H1 (cell line): ENCODE measurements at places on chromosomes 12 and 14.
A peak's percentile ranks its signal among the peaks of the same experiment; 100 is the strongest.

DNA sequence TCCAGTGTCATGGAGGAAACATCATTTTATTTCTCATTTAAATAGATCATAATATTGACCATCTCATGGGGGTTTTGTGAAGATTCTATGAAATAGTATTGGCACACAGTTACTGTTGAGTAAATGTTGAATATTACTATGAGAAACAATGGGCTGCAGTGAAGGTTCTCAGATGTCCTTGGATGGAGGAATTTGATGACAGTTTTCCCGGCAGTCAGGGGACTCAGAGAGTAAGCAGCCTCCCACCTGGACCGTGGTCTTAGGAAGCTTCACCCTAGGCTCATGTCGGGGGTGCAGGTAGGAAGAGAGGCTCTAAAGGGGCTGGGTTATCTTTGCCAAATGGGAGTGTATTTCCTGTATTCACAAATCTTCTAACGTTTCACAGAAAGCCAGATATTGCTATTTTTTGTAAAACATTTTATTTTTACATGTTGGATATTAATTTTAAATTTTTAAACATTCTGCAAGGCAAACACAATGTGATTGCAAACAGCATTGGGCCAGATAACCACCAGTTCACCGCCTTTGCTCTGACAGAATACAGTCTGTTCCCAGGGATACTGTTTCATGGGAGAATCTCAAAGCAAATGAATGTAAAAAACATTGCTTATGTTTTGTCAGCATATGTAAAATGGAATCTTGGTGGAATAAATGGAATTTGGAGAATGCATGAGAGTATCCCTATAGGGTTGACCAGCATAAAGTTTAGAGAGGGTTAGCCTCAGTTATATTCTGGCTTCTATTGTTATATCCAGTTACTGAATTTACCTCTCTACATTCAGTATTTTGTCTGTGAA, 380.8 kb upstream of the TMEM132C start:
- DNase-seq, result no peak
- no peaks in the 10 kb centered on the region for H3K27me3 ChIP-seq
- no peaks in the 10 kb centered on the region; the same call in 1 of the 2 replicates for H3K4me1 ChIP-seq
- H3K36me3 ChIP-seq, result no peaks in the 10 kb centered on the region

GRCh38 chr12:132665794-132666193, 21.3 kb downstream of the POLE start:
- peaks cover 79% of the 10 kb centered on the region for H3K36me3 ChIP-seq
- no peaks in the 10 kb centered on the region for H3K4me1 ChIP-seq
- no peak overlapping the region for H3K4me3 ChIP-seq
- H3K27me3 ChIP-seq, result no peaks in the 10 kb centered on the region
- no peak for DNase-seq

DNA sequence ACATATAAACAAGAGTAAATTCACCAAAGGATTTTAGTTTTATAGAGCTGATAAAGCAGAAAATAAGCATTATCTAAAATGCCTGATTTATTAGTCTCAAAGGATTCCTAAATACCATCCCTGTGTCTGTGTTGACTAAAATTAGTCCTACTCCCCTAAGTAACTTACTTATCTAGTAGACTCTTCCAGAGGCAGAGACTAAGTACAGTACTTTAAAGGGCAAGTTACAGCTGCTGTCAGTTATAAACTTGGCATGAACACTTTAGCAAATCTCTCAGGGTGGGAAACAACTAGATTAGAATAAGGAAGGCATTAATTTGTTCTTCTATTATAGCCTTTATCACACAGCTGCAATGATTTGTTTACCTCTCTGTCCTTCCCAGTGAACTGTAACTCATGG, 46.0 kb downstream of the ATP2B1 start:
- H3K4me1 ChIP-seq, result peaks cover 5% of the 10 kb centered on the region; the same call in 1 of the 2 replicates
- no peak for DNase-seq
- H3K36me3 ChIP-seq, result no peaks in the 10 kb centered on the region
- no peaks in the 10 kb centered on the region for H3K27me3 ChIP-seq
- H3K27ac ChIP-seq, result no peak overlapping the region

DNA sequence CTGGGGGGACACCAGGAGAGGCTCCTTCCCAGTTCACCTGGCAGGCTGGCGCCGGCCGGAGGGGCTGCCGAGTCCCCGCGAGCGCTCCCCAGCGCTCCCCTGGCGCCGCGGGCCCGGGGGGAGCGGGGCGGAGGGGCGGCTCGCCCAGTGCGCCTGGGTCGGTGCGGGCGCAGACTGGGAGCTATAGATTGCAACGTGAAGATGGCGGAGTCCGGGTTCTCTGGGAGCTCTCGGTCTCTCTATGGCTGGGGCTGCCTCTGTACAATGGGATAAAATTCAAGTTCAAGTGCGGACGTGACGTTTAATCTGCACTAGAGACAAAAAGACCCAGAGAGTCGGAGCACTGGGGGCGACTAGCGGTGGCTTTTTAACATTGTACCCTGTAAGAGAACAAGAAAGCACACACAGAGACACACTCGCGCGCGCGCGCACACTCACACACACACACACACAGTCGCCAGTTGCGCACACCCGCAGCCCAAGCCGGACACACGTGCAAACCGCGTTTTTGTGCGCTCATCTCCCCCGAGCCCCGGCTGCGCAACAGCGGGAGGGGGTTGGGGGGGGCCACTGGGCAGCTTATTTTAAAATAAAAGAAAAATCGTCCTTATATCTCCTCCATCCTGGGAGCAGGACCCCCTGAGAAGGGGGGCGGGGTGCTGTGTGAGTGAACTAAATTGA, at the start of gene BCL11B:
BCL11B (minus strand) TSS at position 247 of the 681 bp plus-strand sequence. CDS start 979 bp downstream, outside the sequence.
- H3K4me3 ChIP-seq, result peak within 1 kb of the TSS; percentile 76
- no peak within 1 kb of the TSS for H3K27ac ChIP-seq
- peaks cover 16% of the 10 kb centered on the region for H3K4me1 ChIP-seq
- no peaks in the 10 kb centered on the region for H3K27me3 ChIP-seq
- DNase-seq, result peak; percentile 84
- H3K36me3 ChIP-seq, result no peaks in the 10 kb centered on the region

- H3K36me3 ChIP-seq, result no peaks in the 10 kb centered on the region
- no peaks in the 10 kb centered on the region for H3K27me3 ChIP-seq
- no peak overlapping the region for H3K27ac ChIP-seq
- no peak overlapping the region for H3K4me3 ChIP-seq
- no peak for DNase-seq
- no peaks in the 10 kb centered on the region for H3K4me1 ChIP-seq
These were observed 61.3 kb upstream of the MDM1 start for GRCh38 chr12:68393417-68393816.

DNA sequence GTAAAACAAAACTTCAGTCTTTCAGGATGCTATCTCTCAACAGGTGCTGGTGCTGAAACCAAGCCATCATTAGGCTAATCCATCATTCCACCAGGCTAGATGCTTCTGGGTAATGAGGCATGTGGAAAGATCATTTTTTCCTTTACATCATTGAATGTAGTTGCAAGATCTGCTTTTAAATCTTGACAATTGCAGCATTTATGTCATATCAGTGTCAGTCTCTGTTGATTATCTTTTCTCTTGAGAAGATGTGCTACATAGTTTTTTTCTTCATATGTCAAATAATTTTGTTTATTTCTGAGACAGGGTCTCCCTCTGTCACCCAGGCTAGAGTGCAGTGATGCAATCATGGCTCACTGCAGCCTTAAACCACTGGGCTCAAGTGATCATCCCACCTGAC, 16.2 kb upstream of the EXD2 start:
- no peaks in the 10 kb centered on the region for H3K4me1 ChIP-seq
- no peaks in the 10 kb centered on the region for H3K36me3 ChIP-seq
- H3K4me3 ChIP-seq, result no peak overlapping the region
- DNase-seq, result no peak

DNA sequence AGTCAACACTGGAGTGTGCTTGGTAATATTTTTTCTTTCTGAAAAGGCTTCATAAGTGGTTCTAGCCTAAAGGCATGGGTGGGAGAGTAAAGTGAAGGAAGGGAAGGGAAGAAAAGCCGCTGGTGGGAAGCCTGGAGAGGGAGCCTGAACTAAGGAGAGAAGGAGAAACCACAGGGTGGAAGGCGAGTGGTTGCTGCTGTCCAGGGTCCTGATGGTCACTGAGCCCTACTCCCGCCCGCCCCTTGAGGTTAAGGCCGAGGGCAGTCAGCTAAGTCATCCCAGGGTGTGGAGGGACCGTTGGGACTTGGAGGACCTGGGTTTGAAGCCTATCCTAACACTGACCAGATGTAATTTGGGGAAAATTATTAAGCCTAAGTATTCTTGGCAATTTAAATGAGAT, 189.1 kb downstream of the PIWIL1 start:
- no peak overlapping the region for H3K4me3 ChIP-seq
- no peaks in the 10 kb centered on the region for H3K27me3 ChIP-seq
- peak; percentile 87 for DNase-seq

- H3K4me1 ChIP-seq, result no peaks in the 10 kb centered on the region
- H3K4me3 ChIP-seq, result peak within 1 kb of the TSS; percentile 64
- H3K27ac ChIP-seq, result no peak within 1 kb of the TSS
These were observed at the start of gene PLEK2 for GRCh38 chr14:67411820-67412421. TSS of gene PLEK2 (minus strand) at chr14:67412165. CDS start at chr14:67412059, 106 bp downstream.

DNA sequence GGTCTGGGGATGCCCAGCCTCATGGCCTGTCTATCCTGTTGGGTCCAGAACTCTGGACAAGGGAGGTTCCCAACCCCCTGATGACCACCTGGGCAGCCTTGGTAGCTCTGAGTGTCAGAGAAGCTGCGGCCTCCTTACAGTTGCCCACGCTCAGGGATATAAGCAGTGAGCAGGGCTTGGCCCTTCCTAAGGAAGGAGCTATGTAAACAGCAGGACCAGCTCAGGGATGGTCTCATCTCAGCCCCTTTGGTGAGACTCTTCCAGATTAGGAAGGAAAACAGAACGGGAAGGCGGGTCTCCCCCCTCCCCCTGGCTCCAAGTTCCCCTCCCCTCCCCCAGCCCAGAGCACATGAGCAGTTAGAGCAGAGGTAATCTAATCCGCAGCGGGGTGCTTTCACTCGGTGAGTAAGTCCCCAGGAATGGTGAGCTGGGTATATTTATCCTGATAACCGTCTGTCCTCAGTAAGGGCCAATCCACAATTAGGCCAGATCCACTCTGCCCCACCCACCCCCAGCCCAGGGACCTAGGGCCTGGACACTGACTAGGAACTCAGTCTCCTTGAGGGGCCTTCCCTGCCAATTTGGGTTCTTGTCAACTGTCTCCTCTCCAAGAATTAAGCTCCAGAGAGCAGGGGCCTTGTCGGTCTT, 29.5 kb upstream of the RPLP0 start:
- no peak overlapping the region for H3K4me3 ChIP-seq
- H3K4me1 ChIP-seq, result peaks cover 52% of the 10 kb centered on the region
- no peaks in the 10 kb centered on the region for H3K27me3 ChIP-seq
- peak; percentile 83 for DNase-seq

DNA sequence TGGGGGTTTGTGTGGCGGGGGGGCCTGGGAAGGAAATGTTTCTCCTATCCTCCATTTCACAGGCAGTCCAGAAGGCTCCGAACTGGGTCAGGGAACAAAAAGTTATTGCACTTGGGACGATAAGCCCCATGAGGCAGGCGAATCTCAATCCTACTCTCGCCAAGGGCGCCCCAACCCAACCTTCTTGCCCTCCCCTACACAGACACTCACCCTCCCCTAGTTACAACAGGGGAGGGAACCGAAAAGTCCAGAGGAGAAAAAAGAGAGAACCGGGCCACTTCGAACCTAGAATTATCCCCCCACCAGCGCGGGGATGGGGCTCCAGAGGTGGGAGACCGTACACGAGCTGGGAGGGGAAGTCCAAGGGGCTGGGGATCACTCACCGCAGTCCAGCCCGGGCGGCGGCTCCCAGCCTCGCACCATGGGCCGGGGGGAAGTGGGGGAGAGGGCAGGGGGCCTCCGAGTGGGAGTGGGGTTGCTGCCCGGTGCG, 357 bp downstream of the HOMEZ start:
- no peaks in the 10 kb centered on the region for H3K36me3 ChIP-seq
- peaks cover 25% of the 10 kb centered on the region for H3K27me3 ChIP-seq
- H3K4me1 ChIP-seq, result no peaks in the 10 kb centered on the region
- H3K27ac ChIP-seq, result no peak overlapping the region
- peak overlapping the region; percentile 98 for H3K4me3 ChIP-seq

GRCh38 chr14:70442750-70443149, 9.2 kb upstream of the ADAM21 start:
- no peaks in the 10 kb centered on the region for H3K27me3 ChIP-seq
- H3K4me1 ChIP-seq, result no peaks in the 10 kb centered on the region
- DNase-seq, result no peak

- no peak overlapping the region for H3K27ac ChIP-seq
- H3K4me1 ChIP-seq, result no peaks in the 10 kb centered on the region
- H3K27me3 ChIP-seq, result no peaks in the 10 kb centered on the region
These were observed 8.4 kb downstream of the GPRC5A start for GRCh38 chr12:12899530-12900380.

DNA sequence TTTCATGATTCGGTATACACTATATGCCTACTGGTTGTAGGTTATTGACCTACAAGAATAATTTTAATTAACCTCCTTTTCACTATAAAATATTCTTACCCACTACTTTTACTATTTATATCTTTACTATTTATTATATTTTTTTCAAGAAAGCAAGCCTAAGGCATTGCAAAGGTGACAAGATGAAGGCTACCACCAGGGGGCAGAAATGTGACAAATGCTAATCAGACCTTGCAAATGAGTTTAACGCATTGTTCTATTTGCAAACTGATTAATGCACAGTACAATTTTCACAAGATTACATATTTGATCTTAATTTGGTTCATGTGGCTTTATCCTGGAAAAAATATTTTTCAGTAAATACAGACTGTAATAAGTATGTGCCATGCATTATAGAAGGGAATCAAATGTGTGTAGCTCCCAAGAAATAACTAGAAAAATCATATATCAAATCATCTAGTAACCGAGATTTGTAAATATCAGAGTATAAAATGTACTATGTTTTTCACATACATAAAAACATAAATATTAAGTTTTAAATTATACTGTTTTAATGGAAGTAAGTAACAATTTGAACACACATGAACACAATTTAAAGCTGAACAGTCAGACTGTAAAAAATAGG, 107.0 kb downstream of the ADAMTS20 start:
- no peaks in the 10 kb centered on the region for H3K4me1 ChIP-seq
- peak; percentile 71 for DNase-seq
- H3K4me3 ChIP-seq, result no peak overlapping the region
- no peak overlapping the region for H3K27ac ChIP-seq
- no peaks in the 10 kb centered on the region for H3K27me3 ChIP-seq
- no peaks in the 10 kb centered on the region for H3K36me3 ChIP-seq

DNA sequence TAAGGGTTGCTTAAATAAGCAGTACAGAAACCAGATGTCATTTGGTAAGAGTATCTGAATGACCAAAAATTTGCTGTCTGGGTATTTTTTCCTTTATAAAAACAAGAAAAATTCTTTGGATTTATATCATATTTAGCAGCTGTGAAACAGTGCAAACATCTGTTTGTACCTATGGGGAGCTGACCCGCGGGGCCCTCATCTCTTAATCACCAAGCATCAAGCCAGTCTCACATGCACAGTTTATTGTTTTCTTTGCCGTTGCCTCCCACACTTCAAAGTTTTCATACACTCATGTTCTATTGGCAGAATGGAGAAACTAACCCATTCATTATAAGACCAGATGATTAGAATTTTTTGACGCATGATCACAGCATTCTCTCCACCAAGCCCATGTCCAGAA, 142.2 kb downstream of the BMP4 start:
- H3K27ac ChIP-seq, result no peak overlapping the region
- H3K4me3 ChIP-seq, result no peak overlapping the region
- H3K4me1 ChIP-seq, result no peaks in the 10 kb centered on the region

- no peak overlapping the region for H3K4me3 ChIP-seq
- no peak overlapping the region for H3K27ac ChIP-seq
- no peak for DNase-seq
These were observed 41.1 kb downstream of the ACSM4 start for GRCh38 chr12:7344833-7345606.
